ENCODE measurements at places on chromosomes 11 and 22. TPM values are rescaled to one million over a fixed set of nuclear protein-coding genes. Genes with fewer than 3 reads are reported as not detected.

GRCh38 chr11:76648061-76648460 is 22.5 kb downstream of the LRRC32 start:
- DNase-seq = no peak

DNA sequence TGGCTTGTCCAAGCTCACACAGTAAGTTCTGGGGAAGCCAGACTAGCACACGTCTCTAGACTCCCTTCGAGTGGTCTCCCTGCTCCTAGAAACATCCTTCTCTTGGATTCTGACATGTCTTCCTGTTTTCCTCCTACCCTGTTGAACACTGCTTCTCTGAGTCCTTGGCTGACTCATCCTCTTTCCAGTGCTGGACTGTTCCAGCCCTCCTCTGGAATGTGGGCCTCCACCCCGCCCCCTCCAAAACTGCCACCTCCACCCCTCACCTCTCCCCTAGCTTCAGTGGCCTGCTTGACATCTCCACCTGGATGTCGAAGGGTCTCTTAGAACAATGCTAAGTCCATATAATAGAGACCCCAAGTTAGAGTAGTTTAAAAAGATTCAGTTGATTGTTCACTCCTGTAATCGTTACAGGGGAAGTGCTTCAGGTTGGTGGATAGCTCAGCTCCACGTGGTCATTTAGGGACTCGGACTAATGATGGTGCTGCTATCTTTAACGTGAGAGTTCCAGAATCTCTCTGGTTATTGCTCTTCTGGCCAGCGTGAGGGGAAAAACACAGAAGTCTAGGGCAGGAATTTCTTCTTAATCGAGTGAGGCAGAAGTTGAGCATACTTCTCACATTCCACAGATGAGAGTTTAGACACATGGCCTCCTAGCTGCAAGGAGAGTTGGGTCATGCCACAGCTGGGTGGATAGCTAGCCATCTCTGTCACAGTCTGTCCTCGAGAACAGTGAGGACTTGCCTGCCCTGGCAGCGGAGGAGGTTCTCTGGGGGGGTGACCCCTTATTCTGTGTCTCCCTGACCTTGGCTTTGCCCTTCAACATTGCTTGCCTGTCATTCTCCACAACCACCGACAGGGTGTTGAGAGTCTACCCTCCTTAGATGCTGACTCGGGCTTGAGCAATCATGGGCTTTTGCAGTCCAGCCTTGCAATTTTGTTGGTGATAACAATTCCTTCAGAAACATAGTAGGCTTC is 4.7 kb upstream of the C11orf96 start:
- DNase-seq = no peak

DNA sequence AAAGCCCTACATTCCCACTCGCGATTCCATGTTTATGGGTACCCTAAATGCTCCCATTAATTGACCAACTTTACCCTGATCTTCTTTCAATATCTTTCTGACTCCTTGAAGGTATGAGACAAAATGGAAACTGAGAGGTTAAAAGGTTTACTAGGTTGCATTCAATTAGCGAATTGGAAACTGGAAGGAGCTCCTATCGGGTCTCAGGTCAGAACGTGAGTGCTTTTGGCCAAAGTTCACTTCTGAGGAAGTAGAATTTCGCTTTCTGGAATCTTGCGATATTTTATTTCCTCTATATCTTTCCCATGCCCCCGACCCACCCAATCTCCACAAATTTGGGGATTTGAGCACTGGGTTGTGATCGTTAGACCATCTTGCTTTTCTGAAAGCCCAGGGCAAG is 2.6 kb downstream of the EHF start:
- DNase-seq = no peak

DNA sequence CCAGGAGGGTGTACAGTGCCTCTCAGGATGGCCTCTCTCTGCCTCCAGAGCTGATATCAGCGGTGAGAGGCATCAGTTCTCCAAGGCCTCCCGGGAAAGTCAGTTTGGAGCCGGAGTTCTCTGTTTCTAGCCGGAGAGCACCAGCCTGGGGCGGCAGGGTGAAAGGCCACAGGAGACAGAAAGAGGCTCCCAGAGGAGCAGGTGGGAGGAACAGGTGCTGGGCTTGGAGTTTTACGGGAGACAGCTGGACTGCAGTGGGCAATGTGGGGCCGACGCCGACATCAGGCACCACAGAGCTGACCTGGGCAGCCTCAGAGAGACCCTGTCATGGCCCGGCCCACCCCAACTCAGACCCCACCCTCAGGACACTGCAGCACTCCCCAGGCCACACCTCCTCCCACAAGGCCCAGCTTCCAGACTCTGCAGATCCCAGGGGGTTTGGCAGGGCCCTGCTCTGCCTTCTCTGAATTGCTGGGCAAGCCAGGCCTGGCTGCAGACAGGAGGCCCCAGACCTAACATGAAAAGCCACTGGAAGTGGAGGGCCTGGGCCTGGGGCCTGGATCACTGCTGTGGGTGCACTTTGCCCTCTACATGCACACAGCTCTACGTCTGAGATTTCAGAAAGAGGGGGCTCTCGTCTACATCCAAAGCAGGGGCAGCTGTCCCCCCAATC is 885.6 kb downstream of the BRD1 start:
- DNase-seq = no peak

DNA sequence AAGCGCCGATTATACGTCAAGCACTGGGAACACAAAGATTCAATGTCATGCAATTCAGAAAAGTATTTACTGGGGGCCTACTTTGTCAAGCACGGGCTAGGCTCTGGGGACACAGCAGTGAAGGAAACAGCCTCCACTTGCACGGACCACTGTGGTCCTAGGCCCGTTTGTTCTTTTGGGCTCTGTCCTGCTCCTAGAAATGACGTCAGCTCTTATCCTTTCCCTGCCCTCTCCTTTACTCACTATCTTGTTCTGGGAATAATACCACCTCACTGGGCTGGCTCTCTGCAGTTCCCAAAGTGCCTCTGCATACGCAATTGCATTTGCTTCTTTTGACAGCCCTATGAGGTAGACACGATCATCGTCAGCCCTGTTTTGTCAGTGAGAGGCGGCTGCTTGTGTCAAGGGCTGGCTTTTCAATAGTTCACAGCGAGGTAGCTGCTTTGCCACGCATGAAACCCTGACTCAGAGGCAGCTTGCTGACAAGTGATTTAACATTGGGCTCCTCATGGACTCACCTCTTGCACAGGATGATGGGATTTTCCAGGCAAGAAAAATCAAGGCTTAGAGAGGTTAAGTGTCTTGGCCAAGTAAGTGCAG is 22.9 kb upstream of the IGSF22 start:
- DNase-seq = no peak

DNA sequence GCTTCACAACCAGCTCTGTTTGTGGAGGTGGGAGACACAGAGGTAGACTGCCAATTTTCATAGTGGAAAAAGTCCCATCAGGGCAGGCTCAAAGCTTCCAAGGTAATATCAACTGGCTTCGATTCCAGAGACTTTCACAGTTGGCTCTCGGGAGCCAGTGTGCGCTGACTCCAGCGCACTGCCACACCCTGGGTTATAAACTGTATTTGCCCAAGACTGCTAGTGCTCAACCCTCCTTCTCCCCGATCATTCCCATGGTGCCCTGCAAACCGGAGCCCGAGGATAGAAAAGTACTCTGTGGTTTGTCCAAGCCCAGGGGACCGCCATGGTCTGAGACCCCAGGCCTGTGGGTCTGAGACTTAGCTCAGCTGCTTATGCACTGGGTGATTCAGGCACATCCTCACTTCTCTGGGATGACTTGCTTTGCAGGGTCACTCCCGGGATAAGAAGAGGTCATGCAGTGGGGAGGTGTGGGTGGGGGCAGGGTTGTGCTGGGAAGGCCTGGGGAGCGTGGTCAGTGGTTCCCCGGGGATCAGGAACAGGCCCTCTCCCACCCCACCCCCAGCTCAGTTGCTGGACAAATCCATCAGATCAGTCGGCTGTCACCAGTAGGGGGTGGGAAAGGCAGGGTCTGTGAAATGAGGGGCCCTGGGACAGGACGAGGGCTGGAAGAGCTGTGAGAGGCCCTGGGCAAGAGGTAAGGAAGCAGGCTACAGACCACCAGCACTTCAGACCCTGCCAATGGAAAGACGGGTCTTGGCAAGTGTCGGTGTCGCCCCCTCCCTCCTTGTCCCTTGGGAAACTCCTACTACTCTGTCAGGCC is 26.7 kb upstream of the PICK1 start:
- no peak for DNase-seq

DNA sequence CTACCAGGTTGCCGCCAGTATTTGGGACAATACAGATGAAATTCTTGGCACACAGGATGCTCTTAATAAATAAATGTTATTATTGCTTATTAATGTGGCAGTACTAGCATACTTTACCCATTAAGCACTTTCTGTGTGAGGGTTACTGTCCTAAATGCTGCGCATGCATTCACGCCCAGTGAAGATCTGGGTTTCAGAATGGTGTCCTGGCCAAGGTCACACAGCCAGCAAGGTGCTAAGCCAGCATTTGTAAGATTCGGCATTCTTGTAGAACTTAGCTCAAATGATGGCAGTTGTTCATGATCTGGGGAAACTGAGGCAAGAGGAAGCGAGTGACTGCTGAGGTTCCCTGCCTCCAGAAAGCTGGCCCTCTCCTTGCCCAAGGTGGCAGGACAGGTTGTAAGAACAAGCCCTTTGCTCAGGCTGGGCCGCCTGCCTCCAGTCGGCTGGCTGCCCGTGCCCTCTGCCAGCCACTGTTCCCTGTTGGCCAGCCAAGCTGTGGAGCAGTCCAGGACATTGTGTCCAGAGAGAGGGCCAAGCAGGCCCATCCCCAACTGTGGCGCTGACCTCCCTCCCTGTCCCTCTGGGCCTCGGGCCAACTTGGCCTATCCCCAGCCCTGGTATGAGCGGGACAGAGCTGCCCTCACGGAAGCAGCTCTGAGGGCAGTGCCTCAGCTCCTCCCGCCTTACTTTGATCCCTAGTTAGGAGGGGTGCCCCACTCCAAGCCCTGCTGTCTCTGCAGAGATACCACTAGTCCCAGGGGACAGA is 28.8 kb downstream of the TOB2 start:
- DNase-seq = peak; percentile 96

MB gene
- total RNA-seq = 17,299 TPM

OR51E1 gene
- 1.8 TPM for total RNA-seq

APOA5 gene
- not detected for total RNA-seq

CARD18 gene
- total RNA-seq = 0.72 TPM
